SK-N-MC (cell line): ENCODE measurements at places on chromosomes 11 and 22.

DNA sequence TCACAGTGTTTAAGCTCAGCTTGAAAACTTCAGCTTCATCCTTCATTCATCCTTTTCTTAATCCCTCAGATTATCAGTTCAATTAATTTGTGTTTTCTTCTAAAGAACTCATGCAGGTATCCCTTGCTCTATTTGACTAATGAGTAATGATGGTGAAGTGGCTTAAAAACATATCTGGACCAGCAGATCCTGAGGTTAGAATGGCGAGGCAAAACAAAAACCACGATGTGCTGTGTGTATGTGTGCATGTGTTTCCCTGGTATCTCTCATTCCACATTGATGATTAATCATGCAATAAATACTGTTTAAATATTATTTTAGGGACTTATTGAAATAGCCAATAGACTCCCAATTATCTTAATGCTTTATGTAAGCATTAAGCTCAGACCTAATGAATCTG, 437.0 kb downstream of the DYNC2H1 start:
- no peak for DNase-seq

GRCh38 chr22:38753948-38754750, 1.6 kb downstream of the SUN2 start:
- DNase-seq: no peak

- peak; percentile 42 for DNase-seq
These were observed at the start of gene PRAME for GRCh38 chr22:22558972-22559603. Gene PRAME, minus strand, starts transcription at chr22:22559265. Its CDS starts 2,433 bp downstream, at chr22:22556832.

- no peak for DNase-seq
These were observed 4.6 kb upstream of the ASCL3 start for GRCh38 chr11:8947230-8947943.

- no peak for DNase-seq
These were observed 15.6 kb downstream of the ZBED4 start for GRCh38 chr22:49869086-49869830.

DNA sequence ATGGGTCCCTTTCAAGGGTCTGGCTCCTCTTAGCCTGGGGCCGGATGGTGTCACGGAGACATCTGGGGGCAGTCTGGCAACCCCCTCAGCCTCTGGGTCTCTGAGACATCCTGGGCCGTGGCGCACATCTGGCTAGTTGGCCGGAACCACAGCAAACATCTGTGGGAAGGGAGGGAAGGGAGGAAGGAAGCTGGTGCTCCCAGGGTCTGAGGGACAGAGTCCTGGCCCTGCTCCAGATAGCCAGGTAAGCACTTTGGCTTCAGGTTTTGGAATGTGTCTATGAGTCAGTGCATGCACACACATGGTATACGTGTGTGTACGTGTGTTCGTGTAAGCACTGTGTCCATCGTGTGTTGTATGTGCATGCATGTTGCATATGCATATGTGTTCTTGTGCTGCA, 225.1 kb downstream of the MN1 start:
- DNase-seq: no peak

GRCh38 chr11:112777283-112777751, 183.9 kb upstream of the NCAM1 start:
- peak; percentile 16 for DNase-seq

- DNase-seq: no peak
These were observed 67.8 kb upstream of the CSNK2A3 start for GRCh38 chr11:11420899-11421285.

GRCh38 chr11:20060181-20060580, 100.1 kb downstream of the DBX1 start:
- no peak for DNase-seq

DNA sequence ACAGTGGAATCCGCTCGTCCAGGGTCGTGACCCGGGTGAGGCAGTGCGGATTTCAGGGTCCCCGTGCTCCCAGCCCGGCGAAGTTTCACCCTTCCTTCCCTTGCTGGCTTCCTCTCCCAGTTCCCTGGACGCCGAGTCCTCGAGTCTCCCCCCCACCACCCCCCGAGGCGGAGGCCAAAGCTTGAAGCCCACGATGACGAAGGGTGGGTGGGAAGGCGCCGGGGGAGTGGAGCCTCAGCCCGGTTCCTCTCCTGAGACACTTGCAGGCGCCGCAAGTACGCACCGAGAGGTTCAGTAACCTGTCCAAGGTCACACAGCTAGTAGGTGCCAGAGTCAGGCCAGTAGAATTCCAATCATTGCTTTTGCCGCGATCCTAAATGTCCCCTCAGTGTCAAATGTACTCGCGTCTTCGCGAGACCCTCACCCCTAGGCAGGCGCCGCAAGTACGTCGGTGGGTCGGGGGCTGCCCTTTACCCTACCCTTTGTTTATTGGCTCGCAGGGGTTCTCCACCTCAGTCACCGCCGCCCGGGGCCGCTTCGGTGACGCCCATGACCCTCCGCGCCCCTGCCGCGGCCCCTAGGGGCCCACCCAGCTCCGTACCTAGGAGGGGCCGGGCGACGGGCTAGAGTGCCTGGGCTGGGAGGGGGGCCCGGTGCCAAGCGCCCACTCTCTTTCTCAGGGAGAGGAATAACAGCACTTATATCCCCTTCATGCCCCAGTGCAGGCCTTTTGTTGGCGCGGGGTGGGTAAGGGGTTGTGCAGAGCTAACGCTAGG, 5.7 kb upstream of the CHRM1 start:
- DNase-seq: no peak

DNA sequence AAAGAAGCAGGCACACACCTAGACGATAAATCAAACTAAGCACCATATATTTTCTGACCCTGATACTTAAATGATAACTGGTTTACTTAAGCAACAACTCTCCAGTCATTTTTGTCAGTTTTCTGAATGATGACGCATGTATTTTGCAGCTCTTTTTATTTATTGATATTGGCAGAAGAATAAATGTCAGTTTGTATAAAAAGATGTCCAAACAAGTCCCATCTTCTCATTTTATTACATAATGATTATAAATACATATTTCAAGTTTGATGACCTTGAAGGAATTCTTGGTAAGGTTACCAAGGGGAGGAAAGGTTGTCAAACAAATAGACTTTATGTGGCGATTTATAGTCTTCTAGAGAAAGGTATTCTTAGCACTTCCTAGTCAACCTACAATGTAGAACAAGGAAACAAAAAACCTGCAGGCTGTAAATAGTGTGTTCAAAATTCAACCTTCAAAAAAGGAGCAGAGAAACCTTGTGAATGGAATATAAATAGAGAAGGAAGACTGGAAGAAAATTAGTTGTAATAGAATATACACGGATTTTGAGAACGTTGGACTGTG, 190.7 kb downstream of the JRKL start:
- no peak for DNase-seq

DNA sequence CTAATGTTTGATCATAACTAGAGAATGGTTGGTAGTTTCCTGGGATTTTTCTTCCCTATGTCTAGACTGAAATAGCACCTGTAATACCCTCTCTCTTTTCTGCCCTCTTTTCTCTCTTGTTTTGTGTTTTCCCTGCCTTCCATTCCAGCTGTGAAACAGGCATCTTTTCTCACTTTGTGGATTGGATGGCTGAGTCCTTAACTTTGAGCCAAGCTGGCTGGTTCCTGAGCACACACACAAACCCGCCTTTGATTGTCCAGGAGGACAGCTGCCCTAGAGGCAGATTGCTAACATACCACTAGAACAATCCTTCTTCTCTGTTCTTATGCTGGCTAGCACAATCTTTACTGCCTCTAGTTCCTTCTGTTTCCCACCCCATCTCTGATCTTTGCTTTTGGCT, 17.7 kb downstream of the CTNND1 start:
- no peak for DNase-seq

- no peak for DNase-seq
These were observed 102.3 kb downstream of the NELL1 start for GRCh38 chr11:20771681-20772080.
